ENCODE measurements at places on chromosomes 16 and 17.

DNA sequence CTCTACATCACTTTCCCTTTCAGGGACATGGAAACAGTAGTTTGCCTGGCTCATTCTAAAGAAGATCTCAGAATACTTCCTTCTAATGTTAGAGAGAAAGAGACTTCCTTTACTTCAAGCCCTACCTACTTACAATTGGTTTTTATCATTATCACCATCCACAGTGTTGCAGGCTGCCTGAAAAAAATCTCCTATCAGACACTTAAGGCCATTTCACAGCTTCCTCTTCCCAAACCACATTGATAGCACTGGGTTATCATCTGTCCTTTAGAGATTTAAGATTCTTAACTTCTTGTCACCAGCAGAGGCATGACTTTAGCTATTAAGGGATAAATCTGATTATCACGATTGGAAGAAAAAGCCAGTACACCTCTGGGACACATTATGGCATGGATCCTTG is 178.5 kb upstream of the TBX2 start:
- DNase-seq, result no peak

- DNase-seq, result no peak
Measured at GRCh38 chr16:63921737-63922295, 1200.0 kb downstream of the CDH11 start.

DNA sequence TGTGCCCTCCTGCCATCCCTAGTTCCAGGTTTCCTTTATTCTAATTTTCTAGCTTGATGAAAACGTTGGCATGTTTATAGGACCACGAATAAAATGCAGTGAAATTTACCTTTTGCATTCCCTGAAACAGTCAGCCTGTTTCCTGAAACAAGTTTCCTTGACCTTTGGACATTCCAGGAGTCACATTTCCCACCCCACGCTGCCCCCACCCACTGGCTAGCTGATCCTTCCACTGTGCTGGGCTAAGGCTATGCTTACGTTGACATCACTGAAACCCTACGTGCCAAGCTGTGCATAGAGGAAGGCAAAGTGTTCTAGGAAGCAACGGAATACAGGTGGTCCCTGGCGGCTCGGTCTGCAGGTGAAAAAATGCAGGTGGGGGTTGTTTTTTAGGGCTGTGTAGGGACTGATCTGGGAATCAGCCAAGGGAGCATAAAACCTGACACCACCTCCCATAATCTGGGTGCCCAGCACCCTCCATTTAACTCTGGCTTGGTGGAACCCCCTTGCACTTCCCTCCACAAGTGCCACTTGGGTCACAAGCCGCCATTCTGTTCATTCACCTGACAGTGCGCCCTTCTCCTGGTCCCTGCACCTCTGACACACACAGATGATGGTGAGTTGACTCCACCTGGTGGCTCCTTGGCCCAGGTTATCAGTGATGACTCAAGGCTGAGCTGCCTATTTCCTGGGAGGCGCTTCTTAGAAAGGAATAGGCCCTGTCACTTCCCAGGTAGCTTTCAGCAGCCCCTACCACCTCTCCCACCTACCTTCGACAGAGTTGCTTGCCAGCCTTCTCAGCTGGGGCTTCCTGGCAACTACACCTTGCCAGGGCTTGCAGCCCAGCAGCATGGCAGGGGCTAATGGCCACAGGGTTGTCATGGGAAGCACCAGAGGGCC is 83.7 kb downstream of the N4BP1 start:
- DNase-seq, result peak; percentile 8

GRCh38 chr16:72220875-72221629 is 49.1 kb upstream of the PMFBP1 start:
- DNase-seq, result no peak

DNA sequence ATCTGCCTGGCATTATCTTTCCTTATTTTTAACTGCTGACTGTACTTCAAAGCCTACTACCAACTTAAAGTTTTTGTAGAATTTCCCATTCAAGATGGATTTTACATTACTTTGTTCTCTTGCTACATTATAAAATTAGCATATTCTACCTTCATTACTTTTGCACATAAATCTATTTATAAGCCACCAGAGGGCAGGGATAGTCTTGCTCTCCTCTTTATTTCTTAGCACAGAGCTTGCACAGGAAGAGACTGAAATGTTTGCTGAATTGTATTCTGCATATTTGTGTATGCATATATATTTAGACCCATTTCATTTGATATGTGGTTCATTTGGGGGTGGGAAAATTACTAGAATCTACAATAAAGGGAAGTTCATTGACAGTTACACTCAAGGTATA is 108.0 kb downstream of the SKAP1 start:
- DNase-seq, result no peak

DNA sequence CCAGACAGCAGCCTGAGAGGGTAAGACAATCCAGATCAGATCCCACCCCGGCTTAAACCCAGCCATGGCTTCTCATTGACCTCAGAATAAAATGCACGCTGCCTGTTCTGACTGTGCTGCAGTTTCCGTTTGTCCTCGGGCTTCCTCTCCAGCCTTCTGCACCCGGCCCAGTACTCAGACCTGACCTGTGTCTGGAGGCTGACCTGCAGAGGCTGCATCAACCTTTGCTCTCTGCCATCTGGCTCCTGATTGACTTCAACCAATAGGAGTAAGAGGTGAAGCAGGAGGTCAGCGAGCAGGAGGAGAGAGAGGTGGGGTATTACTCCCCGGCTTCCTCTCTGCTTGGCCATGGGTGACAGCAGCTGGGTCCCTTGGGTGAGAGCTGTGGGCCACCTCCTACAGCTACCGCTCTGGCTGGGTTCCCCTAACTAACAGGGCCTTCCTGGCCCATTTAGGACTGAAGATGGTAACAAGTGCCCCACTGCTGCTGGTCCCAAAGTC is 46.7 kb downstream of the C16orf82 start:
- DNase-seq, result no peak

DNA sequence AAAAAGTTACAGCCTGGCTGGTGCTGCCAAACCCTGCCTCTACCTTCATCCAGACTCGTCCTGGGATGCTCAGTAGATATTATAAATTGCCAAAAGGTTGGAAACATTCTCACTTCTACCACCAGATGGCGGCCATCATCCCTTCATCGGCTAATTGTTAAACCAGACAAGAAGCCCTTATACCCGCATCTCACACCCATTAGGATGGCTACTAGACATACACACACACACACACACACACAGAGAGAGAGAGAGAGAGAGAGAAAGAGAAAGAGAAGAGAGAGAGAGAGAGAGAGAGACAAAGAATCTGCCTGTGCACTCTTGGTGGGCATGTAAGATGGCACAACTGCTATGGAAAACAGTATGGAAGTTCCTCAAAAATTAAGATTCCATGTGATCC is 15.0 kb upstream of the SCIMP start:
- DNase-seq, result peak; percentile 59

GRCh38 chr17:489758-490329 is 137.2 kb upstream of the RPH3AL start:
- DNase-seq, result peak; percentile 25

- no peak for DNase-seq
Measured at GRCh38 chr17:901191-901950, 78.2 kb downstream of the NXN start.

DNA sequence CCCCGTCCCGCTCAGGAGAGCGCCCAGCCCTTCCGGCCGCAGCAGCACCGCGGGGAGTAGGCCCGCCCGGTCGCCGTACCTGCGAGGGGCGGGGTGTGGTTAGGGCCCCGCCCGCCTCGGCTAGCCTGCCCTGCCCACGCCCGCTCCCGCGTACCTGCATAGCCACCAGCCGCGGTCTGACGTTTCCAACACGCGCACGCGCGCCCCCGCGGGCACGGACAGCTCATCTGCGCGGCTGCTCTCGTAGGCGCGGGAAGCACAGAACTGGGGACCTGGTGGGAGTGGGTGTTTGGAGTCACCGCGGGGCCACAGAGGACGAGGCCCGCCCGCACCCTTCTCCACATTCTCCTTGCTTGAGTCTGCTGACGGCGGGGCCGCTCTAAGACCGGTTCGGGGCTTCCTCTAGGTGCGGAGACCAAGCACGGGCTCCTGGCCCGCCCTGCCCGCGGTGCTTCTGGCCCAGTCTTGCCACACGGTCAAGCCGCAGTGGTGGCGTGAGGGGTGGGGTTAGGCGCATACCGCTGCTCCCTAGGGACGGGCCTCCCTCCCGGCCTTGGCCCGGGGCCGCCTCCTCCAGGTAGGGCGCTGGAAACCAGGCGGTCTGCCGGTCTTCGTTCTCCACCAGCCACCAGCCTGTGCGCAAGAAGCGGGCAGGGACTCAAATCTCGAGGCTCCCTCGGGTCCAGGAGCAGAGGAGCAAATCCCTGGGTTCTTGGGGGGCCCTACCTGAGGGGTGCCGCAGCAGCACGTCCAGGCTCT is 1.8 kb downstream of the NOXO1 start:
- no peak for DNase-seq

Data from stimulated activated CD4-positive, alpha-beta T cell treated with anti-CD3 and anti-CD28 coated beads, TNF-alpha, amount 100 ng/mL, for 48 hours (primary cell).